Stimulated activated CD8-positive, alpha-beta memory T cell treated with anti-CD3 and anti-CD28 coated beads, Interleukin-7, amount 100 ng/mL, for 1 hour (primary cell): ENCODE measurements at places on chromosomes 16 and 17.

GRCh38 chr17:4750606-4751005 is 10.9 kb upstream of the CXCL16 start:
- no peak for DNase-seq

DNA sequence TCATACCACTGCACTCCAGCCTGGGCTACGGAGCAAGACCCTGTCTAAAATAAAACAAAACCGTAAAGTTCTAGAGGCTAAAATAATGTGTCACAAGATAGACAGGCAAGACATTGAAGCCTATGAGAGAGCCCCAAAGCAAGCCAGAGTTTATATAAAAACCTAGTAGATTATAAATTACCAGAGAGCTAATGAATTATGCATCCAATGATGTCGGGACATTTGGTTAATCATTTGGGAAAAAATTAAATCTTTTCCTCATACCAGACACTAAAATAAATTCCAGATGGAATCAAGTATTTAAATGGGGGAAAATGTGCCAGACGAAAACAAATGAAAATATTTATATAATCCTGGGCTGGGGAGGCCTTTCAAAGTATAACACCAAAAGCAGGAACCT is 24.2 kb downstream of the CCDC40 start:
- DNase-seq, result no peak

DNA sequence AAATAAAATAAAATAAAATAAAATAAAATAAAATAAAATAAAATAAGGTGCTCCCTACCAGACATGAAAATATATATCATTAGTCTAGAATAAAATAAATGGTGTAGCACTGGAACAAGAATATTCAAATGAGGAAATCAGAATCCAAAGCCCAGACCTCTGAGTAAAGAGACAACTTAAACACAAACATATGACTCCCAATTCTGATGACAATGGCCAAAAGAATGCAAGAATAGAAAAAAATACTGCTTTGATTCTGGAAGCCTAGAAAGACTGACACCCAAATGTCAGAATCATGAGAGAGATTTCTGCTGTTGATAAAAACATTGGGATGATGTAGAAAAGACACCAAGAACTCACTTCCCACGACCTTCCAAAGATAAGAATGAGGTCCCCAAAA is 27.9 kb downstream of the MYOCD start:
- no peak for DNase-seq

GRCh38 chr17:53100126-53100525 is 722.6 kb upstream of the KIF2B start:
- DNase-seq, result no peak

DNA sequence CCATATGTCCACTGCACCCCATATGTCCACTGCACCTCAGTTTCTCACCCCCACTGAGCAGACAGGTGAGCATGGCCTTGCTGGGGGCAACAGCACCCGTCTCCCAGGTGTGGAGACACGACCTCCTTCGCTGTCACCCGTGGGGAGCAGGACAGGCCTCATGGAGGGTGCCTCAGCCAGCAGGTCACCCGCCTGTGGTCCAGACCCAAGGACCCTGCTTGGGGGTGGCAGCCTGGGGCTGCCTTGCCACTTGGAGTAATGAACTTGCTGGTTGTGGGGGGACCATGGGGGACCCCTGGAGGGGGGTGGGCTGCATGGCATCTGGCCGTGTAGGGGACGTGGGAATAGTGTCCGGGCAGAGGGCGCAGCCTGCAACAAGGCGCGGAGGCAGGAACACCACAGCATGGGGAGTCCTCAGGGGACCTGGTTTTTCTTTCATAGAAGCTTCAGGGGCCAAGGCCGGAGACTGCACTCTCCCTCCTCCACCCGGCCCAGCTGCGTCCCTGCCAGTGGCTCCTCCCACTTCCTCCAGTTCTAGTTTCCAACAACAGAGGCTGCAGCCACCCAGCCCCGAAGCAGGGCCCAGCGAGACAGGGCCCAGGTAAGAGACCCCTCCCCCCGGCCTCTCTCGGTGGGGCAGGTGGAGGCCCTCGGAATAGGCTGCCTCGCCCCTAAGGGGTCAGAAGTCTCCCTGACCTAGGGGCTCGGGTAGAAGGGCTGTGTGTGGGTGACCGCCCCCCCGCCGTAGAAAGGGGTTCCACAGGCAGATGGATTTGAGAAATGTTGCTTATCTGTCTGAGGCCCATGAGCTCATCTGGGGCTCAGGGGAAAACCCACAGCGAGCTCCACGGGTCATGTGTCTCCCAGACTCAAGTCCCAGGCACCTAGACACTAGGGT is at the start of gene NHLRC4:
TSS of gene NHLRC4 (plus strand) at position 531 of the 898 bp plus-strand sequence. CDS start 1,043 bp downstream, outside the sequence.
- no peak for DNase-seq

GRCh38 chr16:57112403-57113041 is 20.1 kb downstream of the CPNE2 start:
- no peak for DNase-seq

DNA sequence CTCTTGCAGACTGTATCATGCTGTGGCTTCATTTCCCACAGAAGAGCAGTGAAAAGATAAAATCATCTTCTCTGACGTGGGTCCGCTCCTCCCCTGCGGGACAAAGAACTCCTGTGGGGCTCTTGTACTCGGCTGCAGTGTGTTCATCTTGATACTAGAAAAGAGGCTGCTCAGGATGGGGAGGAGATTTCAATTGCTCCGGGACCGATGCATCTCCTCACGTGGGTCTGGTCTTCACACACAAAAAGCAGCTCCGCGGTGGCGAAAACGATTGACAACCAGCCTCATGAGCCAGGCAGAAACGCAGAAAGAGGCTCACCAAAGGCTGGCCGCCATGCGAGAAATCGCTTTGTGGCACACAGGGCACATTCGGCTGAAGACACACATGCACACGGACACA is 14.4 kb upstream of the KCNJ18 start:
- DNase-seq, result no peak

GRCh38 chr16:25835126-25835525 is 143.4 kb downstream of the HS3ST4 start:
- DNase-seq, result no peak

GRCh38 chr17:43877451-43878155 is 29.7 kb downstream of the MPP2 start:
- DNase-seq, result no peak

- DNase-seq, result no peak
Measured at GRCh38 chr16:51538707-51539498, 387.8 kb upstream of the SALL1 start.

GRCh38 chr17:72255481-72255880 is 134.7 kb downstream of the SOX9 start:
- no peak for DNase-seq

DNA sequence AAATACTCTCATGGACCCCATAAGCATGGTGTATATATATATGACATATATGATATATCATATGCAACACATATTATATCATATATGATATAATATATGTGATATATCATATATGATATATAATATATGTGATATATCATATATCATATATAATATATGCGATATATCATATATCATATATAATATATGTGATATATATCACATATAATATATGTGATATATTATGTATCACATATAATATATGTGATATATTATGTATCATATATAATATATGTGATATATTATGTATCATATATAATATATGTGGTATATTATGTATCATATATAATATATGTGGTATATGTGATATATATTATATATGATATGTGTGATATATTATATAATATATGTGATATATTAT is 21.9 kb upstream of the MAPK3 start:
- no peak for DNase-seq

- DNase-seq, result no peak
Measured at GRCh38 chr17:50272246-50272645, 2.0 kb upstream of the TMEM92 start.

- no peak for DNase-seq
Measured at GRCh38 chr17:36532435-36532975, 2.2 kb downstream of the MYO19 start.

DNA sequence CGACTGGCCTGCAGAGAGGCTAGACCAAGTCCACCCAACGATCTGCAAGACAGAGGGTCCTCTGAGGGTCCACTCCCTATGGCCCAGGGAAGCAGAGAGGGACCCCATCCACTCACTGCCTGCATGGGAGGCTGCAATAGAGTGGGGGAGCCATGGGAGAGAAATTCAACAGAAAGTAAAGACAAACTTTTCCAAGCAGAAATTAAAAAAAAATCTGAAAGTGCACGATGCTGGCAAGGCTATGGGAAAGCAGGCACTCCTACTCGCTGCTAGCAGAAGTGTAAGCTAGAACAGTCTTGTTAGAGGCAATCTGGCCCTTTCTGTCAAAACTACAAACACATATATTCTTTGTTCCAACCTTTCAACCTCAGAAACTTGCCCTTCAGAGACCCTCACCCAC is 85.4 kb downstream of the GAS7 start:
- DNase-seq, result no peak

DNA sequence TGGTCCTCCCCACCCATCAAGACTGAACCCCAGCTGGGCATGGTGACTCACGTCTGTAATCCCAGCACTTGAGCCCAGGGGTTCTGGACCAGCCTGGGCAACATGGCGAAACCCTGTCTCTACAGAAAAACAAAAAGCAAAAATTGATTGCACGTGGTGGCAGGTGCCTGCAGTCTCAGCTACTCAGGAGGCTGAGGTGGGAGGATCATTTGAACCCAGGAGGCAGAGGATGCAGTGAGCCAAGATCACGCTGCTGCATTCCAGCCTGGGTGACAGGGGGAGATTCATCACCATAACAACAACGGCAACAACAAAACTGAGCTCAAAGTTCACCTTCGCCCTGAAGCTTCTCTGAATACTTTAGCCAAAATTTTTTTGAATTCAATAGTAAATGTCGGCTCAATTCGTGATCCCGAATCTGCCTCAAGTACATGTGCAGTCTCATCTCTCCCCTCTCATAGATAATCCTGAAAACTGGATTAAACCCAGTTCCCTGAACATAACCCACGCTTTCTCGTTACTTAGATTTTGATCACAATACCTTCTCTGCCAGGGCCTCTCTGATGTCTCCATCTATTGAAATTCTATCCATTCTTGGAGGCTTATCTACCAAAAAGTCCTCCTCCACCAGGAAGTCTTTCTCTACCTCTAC is 13.5 kb upstream of the MYH10 start:
- no peak for DNase-seq

DNA sequence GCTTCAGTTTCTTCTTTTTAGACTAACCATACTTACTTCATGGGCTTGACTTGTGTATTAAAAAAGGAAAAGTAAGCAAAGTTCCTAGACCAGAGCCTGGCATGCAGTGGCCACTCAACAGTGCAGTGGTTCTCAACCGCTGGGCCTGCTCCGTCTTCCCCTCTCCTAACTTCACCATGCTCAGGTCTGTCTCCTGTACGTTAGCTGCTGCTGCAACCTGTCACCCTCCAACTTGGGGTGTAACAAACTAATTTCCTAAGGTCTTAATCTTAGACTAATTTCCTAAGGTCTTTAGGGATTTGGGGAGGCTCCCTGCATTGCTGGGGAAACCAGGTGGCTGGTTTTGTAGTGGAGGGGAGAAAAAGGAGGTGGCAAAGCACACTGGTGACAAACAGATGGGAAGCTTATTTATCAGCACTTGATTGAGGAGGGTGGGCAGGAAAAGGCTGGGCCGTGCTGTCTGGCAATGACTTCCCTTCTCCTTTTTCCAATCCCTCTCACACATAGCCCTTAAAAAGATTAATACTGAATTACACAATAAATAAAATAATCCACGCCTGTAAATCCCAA is 2.2 kb upstream of the ARL4D start:
- DNase-seq, result no peak

DNA sequence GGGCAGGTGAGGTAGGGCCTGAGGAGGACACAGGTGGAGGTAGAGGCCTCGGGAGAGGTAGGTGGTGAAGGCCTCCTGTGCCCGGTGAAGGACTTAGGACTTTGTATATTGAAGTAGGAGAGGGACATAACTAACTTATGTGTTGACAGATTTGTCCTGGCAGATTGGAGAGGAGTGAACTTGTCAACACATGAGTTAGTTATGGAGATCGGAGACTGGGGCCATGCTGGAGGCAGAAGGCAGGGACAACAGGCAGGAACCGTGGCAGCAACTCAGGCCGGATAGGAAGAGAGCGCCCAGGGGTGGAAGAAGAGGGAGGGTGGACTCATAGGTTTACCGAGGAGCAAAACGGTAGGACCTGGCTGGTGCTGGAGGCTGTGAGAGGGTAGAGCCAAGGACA is 18.4 kb downstream of the GLP2R start:
- no peak for DNase-seq

GRCh38 chr17:81931557-81932332 is 4.2 kb upstream of the MAFG start:
- DNase-seq, result no peak

DNA sequence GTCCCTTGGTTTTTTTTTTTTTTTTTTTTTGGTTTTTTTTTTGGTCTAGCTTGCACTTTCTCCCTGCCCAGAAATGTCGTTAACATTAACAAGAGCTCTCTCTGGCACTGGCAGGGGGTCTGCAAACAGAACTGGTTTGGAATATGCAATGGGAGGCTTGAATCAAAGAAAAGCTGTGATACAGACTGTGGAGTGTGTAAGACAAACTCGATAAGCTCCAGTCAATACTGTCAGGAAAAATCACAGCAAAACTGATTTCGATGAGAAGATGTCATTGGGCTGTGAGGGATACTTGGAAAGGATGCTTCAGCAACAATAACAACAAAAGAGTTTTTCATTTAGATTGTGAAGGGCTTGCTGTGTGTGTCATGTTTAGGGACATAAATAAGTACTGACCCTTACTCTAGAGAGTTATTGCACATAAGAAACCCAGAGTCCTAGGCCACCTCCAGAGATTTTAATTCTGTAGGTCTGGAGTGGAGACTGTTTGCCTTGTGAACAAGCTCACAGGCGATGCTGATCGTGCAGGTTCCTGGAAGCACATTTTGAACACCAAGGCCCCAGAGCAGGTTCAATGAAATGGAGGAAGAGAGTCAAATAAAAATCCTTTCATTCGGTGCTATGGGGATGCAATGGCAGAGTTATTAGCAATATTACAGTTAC is 470.7 kb upstream of the RBFOX1 start:
- no peak for DNase-seq

GRCh38 chr17:64115043-64115698 is 14.8 kb downstream of the ERN1 start:
- no peak for DNase-seq

DNA sequence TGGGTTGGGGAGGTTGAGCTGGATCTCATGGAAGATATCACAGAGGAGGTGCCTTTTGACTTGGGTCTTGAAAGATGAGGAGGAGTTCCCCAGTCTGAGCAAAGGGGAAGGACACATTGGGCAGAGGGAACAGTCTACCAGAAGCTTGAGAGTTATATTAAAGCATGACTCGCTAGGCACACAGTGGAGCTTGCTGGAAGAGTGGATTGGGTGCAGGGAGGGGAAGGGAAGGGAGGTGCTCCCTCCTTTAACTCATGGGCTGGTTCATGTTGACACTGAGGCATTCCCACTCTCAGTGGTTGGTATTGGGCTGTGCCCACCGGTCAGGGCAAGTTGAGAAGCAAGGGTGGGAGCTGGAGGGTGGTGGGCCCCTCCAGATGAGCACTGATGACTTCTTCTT is 5.9 kb downstream of the TMEM98 start:
- DNase-seq, result no peak

GRCh38 chr17:75019146-75019545 is 6.7 kb downstream of the MRPL58 start:
- DNase-seq, result no peak

DNA sequence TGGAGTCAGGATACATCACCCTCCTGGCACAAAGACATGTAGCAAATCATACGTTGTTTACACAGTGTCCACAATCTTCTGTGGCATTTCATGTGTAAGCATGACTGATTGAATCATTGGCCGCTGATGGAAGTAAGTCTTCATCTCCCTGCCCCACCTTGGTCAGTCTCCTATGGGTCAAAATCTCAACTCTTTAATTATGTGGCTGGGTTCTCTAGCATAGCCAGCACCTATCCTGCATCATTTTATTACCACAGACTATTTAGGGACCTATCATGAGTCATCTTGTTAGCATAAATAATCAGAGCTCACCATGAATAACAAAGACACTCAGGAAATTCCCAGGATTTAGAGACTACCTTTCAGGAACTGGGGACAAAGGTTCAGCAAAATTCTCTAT is 15.9 kb downstream of the TANC2 start:
- no peak for DNase-seq
